Posterior cingulate gyrus (tissue), 11 donors: ENCODE measurements at places on chromosomes 3 and 15.

GRCh38 chr3:31616711-31617110 is 84.0 kb downstream of the STT3B start:
- DNase-seq, result no peak

DNA sequence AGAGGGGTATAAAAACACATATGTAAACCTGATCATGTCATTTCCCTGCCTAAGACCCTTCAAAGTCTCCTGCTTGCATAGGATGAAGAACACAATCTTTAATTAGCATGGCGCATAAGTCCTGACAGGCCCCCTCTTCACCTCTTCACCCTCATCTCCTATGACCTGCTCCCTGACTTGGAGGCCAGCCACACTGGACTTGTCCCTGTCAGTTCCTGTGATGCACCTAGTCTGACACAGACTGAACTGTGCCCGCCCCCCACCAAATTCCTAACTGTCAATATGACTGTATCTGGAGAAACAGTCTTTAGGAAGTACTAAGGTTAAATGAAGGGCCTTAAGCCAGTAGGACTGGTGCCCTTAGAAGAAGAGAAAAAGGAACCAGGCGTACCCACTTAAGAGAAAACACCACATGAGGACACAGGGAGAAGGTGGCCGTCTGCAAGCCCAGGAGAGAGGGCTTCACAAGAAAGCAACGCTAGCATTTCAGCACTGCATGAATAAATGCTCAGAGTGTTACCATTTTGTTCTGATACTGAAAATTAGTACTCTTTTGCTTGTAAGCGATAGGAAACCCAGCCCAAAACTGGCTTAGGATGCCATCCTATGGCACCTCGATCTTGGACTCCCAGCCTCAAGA is 34.0 kb downstream of the MRPL46 start:
- no peak for DNase-seq

- DNase-seq, result no peak
Observed at GRCh38 chr3:97863031-97863430, 41.2 kb downstream of the CRYBG3 start.

DNA sequence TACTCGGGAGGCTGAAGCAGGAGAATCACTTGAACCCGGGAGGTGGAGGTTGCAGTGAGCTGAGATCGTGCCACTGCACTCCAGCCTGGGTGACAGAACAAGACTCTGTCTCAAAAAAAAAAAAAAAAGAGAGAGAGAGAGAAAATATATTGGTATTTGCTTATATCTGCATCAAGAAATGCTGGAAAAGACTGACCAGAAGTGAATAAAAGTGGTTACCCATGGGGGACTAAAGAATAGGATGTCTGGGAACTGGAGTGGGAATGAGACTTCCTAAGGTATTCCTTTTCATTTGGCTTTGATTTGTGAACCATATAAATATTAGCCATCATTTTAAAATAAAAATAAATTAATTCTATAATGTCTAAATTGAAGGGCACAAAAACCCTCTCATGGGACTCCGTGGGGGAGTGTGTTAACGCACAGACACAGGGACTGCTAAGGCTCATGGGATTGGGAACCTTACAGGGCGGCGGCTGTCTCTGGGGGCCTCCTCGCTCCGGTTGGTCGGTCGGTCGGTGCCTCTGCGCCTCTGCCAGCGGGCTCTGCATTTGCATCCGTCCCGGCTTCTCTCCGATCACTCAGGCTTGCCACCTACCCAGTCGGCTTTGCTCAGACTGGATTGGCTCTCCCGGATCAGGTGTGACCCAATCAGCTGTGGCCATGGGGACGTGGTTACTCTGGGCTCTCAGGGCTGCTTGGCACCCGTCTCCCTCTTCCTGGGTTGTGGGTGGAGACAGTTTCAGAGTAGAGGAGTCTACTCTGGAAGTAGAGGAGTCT is 12.7 kb upstream of the TSPAN3 start:
- peak; percentile 83 for DNase-seq

DNA sequence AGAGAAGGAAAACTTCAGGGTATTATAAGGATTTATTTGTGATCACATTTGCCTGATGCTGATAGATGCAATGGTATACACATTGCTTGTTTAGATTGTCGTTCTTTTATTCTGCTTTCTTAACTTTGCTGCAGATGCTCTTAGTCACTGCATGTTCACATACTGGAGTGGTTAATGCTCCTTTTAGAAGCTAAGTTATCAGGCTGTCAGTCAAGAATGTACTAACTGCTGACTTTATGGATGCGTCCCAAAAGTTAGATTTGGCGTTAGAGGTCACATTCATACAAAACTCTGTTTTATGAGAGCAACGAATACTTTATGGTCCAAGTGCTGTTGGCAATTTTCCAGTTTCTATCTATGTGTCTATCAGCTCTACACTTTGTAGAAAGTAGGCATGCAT is 160.7 kb downstream of the BBX start:
- DNase-seq, result no peak

DNA sequence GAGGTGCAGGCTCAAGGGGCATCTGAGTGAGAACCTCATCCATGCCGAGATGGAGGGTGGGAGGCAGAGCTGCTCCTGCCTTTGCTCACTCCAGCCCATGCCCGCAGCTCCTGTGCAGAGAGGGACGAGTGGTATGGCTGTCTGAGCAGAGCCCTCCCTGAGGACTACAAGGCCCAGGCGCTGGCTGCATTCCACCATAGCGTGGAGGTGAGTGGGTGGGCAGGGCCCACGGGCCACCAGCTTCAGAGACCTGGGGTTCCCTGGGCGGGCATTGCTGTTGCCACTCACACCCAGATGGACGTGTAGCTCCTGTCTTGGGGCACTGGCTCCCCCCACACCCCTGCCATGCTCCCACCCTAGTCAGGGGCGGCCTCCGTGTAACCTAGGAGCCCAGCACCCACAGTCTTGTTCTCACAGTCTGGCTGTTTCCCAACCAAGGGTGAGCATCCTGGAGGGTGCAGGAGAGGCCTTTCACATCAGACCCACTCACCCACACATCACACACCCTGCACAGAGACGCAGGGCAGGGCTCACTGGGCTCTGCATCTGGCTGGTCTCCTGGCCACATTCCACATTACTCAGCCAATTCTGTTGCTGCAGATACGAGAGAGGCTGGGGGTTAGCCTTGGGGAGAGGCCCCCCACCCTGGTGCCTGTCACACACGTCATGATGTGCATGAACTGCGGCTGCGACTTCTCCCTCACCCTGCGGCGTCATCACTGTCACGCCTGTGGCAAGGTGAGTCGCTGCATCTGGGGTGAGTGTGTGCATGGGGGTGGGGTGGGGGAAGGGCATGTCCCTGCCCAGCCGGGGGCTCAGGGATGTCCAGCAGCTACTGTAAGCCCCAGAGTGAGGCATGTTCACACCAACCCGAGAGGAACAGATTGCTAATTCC is 25.3 kb upstream of the NR2C2 start:
- DNase-seq, result no peak

DNA sequence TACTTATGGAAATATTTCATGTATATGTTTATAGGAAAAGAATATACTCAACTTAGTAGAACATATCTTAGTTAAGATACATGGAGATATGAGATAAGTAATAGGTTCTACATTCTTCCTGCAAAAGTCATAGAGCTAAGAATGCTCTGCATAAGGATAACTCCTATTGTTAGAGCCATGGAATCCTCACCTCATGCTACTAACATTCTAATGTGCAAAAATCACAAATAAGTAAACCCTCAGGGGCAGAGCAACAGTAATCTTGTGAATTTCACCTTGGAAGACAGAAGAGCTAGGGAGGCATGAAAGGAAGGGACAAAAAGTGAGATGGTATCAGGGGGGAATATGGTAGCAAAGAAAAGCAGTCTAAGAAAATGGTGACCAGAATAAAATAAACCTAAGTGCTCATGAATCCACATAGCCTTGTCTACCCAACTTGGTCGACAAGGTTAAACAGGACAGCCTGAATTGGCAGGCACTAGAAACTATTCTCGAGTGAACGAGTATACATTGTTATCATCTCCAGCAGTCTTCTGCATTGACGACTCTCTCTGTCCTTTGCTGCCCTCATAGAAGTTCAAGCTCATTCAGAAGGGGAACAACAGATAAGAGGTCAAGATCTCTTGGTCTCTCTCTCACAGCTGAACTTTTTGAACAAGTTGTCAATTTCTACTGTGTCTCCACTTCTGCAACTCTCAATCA is 52.8 kb downstream of the XRN1 start:
- no peak for DNase-seq

DNA sequence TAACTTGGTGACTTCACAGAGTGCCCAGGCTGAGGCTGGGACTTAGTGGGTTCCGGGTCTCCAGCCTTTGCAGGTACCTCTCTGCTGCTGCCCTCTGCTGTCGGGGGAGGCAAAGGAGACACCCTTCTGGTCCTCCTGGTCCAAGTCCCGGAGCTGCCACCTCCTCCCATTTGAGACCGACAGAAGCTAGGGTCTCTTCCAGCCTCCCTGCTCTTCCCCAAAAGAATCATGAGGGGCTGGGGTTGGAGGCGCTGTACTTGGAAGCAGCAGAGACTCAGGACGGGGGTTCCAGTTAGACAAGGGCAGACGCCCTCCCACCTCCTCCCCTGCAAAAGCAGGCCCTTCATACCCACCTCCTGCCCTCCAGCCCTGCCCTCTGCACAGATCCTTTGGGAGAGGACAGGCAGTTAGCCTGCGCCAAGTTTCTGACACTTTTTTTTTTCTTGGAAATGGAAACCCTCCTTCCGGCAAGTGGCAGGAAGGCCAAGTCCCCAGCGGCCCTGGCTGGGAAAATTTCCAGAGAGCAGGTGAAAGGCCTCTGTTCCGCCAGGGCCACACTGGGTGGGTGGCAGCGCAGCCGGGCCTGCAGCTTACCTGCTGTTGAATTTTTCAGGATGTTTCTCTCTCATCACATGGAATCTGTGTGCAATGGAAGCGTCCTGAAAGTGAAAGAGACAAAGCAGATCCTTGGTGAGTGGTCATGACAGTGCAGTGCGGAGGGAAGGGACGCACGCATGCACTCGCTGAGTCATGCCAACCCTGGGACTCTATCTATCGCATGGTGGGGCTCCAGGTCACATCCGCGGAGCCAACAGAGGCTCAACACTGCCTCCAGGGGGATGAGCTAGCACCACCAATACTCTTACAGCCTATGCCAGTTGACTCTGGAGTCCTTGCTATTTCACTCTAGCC is 119.9 kb downstream of the DGKG start:
- DNase-seq, result peak; percentile 55

DNA sequence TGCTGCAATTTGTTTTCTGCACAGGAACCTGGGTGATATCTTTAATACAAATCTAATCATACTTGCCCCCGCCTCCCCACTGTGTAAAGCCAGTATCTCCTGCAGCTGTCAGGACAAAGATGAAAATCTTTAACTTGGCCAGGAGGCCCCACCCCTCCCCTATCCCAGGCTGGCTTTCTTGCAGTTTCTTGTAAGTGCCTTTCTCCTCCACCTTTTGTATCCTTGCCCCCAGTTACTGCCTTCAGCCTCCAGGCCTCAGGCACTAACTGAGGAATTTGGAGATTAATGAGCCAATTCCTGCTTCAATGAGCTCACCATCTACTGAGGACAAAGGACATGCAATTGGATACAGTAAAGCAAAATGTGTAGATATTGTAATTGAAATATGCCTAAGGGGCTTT is 6.5 kb downstream of the GCSAM start:
- DNase-seq, result no peak

DNA sequence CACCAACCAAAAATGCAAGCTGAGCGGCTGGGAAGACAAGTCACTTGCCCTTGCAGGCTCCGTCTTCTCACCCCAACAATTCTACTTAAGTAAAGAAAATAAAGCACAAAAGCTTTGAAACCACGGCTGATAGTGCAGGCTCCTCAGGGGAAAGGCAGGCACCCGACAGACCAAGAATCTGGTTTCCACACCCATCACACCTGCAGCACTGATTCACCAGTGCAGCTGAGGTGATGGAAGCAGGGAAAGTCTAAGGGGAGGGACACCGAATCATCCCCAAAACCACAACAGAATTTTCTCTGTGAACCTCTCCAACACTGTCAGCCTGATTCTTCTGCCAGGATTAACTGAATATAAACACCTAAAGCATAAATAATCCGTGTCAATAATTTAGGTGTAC is 62.0 kb upstream of the NSMCE3 start:
- no peak for DNase-seq

DNA sequence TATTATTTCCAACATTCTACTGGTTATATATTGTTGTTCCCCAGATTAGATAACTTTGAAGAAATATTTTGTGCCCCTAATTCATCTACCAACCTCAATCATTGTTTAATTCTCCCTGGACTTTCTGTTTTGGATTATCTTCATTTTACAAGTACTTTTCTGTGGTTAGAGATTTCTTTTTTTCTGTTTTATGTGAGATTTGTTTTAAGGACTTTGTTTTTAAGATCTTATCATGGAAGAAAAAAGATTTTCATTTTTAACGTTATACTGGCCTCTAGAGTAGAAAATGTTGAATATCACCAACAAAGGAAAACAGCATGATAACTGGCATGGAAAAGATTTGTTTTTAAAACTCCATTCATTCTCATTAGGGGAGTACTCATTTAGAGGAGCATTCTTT is 210.9 kb upstream of the KCNMB2 start:
- DNase-seq, result no peak

DNA sequence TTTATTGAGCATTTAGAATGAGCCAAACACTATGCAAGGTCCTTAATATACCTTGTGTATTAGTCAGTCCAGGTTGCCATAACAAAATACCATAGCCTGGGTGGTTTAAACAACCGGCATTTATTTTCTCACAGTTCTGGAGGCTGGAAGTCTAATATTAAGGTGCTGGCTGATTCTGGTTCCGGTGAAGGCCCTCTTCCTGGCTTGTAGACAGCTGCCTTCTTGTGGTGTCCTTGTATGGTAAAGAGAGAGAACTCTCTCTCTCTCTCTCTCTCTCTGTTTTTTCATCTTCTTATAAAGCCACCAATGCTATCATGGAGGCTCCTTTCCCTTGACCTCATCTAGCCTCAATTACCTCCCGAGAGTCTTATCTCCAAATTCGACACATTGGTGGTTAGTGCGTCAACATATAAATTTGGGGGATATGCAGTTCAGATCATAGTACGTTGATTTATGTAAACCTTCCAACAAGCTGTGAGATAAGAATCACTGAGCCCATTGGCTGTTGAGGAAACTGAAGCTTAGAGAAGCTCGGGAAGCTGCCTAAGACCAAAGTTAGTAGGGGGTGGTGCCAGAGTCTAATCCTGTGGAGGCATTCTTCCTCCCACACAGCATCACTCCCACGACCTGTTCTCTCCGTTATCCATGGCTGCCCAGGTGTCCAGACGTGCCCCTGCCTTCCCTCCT is 298.0 kb upstream of the PROK2 start:
- DNase-seq, result no peak

- DNase-seq, result no peak
Observed at GRCh38 chr15:67170143-67170925, 84.1 kb downstream of the AAGAB start.

- no peak for DNase-seq
Observed at GRCh38 chr15:41169781-41170180, 53.7 kb upstream of the INO80 start.

GRCh38 chr3:23761440-23761896 is 44.3 kb upstream of the UBE2E1 start:
- DNase-seq, result no peak

DNA sequence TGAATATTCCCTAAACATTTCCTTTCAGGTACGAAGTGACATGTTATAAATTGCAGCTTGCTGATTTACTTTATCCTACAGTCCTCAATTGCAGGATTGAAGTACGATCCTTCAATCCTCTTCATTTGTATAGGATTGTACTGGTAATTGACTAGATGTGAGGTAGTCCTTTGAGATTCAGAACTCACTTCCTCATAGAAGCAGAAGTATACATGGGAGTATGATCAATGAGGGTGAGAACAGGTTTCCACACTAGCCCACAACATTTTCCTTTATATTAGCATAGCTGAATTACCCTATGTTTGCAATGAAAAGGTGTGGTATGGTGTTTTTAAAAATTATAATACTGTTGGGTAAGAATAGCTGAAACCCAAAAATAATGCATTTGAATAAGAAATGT is 160.0 kb upstream of the UMPS start:
- no peak for DNase-seq

- DNase-seq, result no peak
Observed at GRCh38 chr15:100247228-100248225, 94.2 kb downstream of the ADAMTS17 start.
